Right cardiac atrium (tissue), 5 donors: ENCODE measurements at places on chromosomes 3 and 15.
A peak's percentile ranks its signal among the peaks of the same experiment; 100 is the strongest.

DNA sequence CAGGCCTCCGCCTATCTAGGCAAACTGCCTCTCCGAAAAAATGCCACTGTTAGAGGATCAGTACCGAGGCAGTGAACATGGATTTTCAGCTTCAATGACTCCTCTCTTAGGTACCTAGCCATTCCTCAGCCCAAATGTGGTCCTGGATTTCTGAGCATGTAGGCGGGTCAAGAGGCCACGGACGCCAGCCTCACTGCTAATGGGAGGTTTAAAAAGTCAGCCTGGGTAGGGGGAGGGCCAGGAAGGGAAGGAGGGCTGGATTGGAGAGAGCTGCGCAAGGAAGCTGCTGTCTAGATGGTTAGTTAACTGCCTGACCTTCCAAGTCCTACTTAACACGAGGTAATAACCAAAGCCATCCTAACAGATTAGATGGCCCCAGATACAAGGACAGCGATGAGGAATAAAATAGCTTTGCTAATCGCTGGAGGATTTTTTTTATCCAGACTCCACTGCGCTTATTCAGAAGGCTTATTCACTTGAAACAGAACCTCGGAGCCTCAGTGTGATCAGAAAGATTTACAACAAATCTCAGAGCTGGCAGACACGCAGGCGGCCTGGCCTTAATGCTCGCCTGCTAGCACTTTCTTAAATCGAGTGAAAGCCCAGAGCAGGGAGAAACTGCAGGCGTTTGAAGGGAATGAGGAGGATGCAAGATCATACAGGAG, 34.3 kb downstream of the TLE3 start:
- no peak for DNase-seq

GRCh38 chr15:34335176-34336032, 2.2 kb downstream of the SLC12A6 start:
- DNase-seq, result no peak

GRCh38 chr3:56799251-56799882, 2.4 kb downstream of the ARHGEF3 start:
- DNase-seq, result no peak

DNA sequence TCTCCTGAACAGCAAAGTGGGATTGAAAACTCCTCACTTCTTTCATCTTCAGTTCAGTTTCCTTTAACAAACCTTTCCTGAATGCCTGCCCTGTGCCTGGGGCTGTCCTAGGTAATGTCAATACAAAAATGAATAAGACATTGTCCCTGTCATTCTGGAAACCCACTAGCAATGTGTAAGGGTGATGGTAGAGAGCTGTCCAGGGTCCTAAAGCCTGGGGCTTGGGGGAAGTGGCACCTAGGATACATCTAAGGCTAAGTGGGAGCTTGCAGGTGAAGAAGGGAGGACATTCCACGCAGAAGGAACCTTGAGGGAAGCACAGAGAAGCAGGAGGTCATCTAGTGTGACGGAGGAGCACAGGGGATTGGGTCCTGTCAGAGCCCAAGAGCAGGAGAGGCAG, 212.7 kb upstream of the PPP2R3A start:
- DNase-seq, result no peak

- DNase-seq, result no peak
These were observed 3.8 kb downstream of the FAM43A start for GRCh38 chr3:194689493-194689944.

DNA sequence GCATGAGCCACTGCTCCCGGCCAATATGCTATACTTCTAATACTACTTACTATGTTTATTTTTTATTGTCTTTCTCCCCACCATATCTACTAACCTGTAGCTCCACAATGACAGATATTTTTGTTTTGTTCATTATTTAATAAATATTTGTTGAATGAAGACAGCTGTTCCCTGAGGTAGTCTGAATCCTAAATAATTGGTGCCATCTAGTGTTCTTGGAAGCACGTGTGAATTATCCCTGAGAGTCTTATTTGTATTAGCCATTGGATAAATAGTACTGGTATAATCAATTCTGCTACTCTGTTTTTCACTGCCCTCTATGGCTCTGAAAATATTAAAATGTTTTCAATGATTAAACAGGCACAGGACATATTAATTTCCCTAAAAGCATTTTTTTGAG, 5.6 kb upstream of the APPL1 start:
- no peak for DNase-seq

- no peak for DNase-seq
These were observed 155.1 kb downstream of the MECOM start for GRCh38 chr3:169508426-169508825.

DNA sequence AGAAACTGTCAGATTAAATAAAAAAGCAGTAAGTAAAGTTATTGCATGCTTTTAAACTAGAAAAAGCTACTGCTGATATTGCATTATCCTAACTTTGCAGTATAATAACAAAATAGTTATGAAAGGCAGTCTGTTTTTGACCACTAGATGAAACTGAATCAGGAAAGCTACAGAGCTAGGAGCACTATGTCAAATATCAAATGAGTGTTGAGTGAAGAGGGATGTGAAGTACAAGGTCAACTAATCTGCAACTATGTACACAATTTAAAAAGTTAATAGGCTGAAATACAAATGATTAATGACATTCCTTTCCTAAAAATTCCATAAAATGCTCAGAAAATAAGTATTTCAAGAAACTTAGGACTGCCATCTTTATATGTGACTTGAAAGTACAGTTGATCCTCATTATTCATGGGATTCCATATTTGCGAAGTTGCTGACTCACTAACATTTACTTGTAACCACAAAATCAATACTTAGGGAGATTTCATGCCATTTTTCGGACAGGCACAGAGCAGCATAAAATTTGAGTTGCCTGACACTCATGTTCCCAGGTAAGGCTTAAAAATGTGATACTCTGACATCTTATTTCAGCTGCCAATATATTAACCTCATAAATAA, 34.5 kb downstream of the SLC4A7 start:
- no peak for DNase-seq

DNA sequence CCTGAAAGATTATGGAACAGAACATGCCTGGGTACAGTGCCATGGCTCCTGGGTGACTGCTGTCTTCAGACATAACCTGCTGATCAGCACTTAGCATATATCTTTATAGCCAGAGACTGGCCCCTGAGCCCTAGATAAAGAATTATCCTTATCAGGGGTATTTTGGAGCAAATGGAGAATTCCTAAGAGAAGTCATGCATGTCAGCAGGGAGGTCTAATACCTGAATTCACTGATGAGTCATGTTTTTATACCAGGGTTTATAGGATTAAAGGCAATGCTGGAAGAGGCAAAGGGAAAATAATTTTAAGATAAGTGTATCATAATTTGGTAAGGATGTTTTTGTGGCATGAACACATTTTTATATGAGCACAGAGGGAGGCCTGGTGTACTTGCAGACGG, 159.8 kb downstream of the ADAMTSL3 start:
- DNase-seq, result no peak

DNA sequence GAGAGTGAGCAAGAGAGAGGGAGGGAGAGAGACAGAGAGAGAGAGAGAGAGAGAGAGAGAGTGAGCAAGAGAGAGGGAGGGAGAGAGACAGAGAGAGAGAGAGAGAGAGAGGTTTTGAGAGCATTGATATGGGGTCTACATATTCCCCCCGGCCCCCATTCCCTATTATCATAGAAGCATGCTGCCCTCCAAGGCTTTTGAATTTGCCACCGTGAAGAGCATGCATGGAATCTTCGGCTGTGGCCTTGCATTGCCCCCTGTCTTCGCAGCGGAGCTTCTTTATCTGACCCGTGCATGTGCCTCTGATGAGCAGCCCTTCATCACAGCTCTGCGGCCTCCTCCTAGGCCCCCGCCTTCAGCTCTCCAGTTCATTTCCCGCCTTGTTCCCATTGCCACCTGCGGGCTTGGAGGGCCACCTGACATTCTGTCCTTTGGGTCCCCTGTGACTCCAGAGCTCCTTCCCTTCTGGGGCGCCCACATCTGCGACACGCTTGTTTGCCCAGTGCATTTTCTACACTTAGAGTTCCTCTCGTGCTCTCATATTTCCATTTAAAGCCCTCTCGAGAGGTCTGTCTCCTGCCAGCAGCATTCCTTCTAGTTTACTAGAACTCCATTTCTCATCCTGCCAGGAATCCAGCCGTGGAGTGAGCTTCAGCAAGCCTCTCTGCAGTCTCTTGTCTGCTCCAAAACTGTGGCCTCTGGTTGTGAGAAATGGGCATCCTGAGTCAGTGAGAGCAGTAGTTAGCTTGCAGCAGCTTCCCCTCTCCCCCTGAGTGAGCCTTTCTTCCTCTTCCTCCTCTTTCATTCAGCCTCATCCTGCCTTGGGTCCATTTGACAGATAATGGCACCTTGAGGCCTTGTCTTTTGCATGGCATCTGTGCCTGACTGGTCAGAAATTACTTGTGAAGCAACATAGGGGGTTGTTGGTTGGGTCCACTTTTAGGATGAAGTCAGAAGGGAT, 25.3 kb downstream of the LPP start:
- DNase-seq, result no peak

DNA sequence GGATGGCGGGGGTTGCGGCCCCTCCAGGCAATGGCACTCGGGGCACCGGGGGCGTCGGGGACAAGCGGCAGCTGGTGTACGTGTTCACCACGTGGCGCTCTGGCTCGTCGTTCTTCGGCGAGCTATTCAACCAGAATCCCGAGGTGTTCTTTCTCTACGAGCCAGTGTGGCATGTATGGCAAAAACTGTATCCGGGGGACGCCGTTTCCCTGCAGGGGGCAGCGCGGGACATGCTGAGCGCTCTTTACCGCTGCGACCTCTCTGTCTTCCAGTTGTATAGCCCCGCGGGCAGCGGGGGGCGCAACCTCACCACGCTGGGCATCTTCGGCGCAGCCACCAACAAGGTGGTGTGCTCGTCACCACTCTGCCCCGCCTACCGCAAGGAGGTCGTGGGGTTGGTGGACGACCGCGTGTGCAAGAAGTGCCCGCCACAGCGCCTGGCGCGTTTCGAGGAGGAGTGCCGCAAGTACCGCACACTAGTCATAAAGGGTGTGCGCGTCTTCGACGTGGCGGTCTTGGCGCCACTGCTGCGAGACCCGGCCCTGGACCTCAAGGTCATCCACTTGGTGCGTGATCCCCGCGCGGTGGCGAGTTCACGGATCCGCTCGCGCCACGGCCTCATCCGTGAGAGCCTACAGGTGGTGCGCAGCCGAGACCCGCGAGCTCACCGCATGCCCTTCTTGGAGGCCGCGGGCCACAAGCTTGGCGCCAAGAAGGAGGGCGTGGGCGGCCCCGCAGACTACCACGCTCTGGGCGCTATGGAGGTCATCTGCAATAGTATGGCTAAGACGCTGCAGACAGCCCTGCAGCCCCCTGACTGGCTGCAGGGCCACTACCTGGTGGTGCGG, 1.9 kb downstream of the CHST2 start:
- peak; percentile 81 for DNase-seq
